Heart left ventricle (tissue), 16 donors: ENCODE measurements at places on chromosomes 7 and 10. TPM values are rescaled to one million over a fixed set of nuclear protein-coding genes. Genes with fewer than 3 reads are reported as not detected.

Gene LRRC18
- not detected for total RNA-seq

Gene AQP1
- total RNA-seq = 113 TPM

Gene LMOD2
- 1,479 TPM for total RNA-seq

Gene PTPN20
- total RNA-seq = 16.1 TPM

DNA sequence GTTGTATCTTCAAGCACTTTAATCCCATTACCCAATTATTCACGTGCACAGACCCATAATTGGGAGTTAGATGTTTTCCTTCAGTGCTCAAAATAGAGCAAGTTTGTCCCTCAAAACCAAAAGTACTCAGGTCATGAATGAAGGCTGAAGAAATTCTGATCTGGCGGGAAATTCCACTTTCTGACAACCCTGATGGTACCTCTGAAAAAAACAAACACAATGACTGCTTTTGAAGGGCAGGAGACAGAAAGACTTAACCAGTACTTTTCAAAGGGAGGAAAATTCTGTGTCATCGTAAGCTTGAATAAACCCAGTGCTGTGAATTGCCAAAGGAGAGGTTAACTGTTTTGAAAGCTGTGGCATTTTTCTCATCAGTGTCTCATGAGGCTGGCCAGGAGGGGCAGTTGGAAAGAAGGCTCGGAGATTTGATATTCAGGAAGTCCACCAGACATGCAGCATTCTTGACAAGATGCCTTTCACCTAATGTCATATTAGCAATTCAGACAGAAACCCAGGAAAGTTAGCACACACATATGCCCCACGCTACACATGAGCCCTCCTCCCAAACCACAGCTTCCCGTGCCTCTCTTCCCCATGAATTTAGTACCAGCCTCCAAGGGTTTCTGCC, 347.0 kb downstream of the KCNMA1 start:
- DNase-seq = no peak

DNA sequence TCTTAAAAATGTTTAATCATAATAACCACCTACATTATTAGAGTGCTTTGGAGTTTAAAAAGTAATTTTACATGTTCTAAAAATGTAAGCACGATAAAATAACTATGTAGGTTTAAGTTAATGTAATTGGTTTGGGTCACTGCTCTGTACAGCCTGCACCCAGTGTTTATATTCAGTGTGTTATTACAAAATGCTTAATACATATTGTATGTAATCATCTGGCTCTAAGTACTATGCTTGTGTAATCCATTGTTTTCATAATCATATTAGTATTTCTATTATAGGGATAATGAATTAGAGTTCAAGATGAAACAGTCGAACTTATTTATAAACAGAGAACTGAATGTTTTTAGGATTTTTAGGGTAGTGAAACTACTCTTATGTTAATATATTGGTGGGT, 13.1 kb downstream of the RPA3 start:
- DNase-seq = no peak

DNA sequence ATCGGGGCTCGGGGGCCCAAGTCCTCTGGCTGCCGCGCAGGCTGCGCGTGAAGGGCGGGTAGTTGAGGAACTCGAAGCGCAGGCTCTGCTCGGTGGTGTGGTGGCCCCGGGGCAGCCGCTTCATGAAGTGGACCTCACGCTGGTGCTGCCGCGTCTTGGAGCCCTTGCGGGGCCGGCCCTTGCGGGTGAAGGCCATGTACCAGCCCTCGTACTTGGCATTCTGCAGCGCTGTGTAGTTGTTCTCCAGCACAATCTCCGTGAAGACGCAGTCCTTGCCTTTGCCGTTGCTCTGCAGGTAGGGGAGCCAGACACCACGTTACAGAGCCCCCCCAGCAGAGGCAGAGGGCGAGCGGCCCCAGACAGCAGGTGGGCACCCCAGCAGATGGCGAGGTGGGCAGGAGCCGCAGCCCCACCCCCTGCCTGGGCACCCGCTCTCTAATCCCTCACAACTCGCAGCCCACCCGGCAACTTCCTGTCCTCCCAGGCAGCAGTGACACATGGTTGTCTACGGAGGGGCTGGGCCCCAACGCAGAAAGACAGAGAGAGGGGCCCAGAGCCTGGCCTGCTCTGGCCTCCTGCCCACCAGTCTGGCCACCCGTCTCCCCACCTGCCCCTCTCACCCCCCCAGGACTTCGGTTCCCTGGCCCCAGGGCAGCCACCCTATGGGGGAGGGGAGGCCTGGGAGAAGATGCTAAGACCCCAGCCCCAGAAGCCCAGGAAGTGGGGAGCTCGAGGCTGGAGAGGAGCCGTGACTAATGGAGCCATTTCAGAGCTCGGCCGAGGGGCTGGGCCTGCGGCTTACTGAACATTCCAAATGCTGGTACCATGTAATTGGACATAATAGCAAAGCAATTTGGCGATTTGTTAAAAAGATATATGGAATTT, 5.3 kb downstream of the FGF8 start:
- no peak for DNase-seq

DNA sequence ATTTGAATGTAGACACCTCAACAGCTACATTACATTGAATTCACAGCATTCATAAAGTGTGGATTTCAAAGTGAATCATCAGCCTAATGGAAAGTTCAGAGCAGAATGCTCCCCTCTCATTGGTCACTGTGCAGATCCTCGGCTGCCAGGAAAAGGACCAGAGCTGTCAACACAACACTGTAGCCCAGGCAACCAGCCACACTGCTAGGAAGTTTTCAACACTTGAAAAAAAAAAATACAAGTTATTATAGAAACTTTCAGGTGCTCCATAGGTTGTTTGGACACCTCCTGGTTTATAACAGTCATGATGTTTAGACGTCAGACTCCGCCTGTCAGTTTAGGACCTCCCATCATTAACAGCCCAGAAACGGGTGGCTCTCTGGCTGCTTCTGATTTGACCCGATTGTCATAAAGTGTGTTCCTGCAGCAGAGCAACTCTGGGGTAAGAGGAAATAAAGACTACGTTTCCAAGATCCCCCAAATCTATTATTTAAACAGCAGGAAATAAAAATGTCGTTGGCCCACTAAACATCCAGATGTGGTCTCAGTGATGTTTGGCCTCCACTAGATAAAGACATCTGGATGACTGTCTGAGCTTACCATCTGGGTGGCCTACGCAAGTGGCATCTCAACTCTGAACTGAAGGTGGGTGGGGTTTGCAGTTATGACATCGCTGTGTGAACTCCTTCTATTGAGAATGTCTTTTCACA, 117.4 kb downstream of the CABCOCO1 start:
- no peak for DNase-seq

- DNase-seq = no peak
These were observed 451.5 kb downstream of the SORCS1 start for GRCh38 chr10:106712988-106713387.

- DNase-seq = no peak
These were observed 51.0 kb upstream of the ELN start for GRCh38 chr7:73976761-73977618.
